ENCODE measurements at places on chromosomes 1 and 21.

DNA sequence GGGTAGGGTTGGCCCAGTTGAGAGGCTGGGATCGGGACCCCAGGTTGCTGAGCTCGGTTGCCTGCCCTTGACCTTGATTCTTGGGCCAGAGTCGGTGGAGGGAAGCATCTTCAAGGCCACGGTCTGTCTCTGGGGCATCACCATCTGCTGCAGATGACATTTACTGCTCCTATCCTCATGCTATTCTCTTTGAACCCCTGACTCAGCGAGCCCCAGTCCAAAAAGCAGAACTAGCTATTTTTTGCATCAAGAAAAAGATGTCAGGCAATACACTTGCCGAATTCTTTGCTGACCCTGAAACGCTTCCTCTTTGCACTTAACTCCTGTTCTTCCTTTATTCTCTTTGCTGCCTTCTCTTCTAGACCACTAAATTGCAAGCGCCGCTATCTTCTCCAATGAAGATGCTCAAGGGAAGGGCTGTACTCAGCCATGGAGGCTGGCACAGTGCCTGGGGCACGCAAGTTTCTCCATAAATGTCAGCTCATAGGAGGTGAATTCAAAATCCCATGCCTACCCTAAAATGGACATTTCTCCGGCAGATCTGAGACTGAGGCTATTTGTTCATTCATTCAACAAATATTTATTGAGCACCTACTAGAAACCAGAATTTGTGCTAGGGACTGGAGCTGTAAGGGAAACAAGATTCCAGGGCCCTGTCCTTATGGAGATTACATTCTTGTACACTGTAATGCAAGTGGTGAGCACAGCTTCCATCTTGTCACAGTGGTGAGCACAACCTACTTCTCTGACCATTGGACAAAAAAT, 20.5 kb upstream of the CAPZB start:
- DNase-seq = peak; percentile 86

GRCh38 chr1:31679676-31680230, 24.1 kb downstream of the COL16A1 start:
- DNase-seq = no peak

DNA sequence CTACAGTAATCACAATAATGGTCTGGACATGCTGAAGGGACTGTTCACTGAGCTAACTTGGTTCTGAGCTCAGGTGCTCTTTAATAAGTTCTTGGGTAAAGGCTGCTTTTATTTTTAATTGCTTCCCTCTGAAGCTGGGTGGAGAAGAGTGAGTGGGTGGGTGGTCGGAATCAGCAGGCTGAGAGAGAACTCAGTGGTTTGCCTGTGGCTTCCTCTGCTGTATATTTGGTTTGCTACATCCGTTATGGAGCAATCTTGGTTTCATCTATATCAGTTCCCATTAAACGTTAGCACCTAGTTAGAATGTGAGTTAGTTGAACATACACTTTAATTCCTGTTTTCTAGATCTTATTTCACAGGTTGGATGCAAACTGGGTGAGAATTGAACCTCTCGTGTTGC, 23.3 kb downstream of the CNIH4 start:
- peak; percentile 69 for DNase-seq

DNA sequence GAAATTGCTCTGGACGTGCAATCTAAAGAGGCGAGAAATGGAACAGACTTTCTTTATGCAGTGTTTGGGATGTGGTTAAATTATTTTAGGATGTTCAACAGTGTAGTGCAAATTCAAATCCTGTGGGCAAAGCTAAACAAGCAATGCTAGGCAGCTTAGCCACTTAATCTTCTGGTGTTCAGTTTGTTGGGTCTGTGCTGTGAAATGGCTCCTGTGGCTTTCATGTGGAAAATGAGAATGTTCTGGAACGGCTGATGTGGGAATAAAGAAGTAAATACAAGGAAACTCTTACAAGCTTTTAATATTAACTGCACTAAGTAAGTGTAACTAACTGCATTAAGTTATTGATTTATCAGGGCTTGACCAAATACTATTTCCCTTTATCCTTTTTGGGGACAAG, 766.6 kb downstream of the ADGRL2 start:
- no peak for DNase-seq

DNA sequence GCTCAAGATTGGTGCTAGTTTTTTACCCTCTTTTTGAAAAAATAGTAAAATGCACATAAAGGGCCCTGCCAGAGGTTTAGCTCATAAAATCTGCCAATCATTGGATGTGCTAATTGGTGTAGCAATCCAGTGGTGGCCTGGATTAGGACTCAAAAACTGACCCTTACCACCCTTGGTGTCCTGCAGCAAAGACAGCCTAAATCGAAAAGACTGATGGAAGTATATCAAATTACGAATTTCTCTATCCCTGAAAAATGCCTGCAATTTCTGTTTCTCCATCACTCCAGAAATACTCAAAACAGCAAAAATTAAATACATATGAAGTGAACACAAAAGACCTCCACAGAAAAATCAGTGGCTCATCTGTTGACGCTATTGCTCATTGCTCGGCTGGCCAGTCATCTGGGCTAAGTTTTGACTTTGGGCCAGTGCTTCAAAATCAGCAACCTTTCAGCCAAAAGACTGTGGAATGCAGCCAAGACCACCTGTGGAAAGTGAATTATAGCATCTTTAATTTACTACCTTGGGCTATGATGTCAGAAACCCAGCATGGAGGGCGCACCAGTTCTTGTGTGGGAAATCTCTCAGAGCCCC, 30.0 kb downstream of the WLS start:
- DNase-seq = no peak

DNA sequence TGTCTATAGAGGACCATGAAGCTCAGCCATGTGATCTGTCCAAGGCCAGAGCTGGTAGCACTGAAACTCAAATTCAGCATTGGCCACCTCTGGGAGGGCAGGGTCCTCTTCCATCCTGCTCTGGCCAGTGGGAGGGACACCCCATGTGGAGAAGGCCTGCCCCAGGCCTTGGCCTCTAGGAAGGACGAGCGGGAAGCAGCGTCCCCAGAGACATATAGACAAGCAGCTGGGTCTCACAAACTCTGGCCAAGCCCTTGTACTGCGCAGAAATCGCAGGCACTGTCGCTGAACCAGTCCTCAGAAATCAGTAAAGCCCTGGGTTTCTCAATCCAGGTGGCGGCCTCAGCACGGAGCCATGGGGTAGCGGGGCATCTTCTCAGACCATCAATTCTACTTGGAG, 180.7 kb downstream of the HIVEP3 start:
- DNase-seq = no peak

DNA sequence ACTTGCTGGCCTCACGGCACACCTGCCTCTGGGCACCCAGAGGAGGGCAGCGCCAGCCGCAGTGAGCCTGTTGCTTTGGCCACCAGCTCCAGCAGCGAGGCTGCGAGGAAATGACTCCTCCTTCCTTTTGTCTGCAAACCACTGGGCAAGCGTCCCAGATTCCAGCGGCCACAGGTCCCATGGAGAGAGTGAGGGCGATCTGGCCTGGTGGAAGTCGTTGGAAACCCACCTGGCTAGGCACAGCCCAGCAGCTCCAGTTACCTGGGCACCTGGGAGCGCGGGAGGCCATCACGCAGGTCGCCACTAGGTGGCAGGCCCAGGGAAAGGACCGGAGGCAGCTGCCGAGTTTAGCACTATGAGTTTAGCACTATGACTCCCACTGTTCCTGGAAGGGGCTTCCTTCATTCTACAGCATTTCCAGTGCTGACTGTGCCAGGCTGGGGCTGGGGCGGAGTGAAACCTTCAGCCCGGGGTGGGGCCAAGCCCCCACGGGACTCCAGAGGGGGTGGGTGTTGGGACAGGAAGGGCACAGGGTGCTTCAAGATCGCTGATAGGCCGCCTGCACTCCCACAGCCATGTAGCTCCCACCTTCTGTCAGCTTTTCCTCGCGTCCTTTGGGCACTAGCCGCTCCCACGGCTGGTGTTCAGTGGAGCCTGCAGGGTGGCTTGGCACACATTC, 1.1 kb upstream of the ESPN start:
- DNase-seq = no peak

- no peak for DNase-seq
These were observed 4.0 kb upstream of the SLC25A34 start for GRCh38 chr1:15731735-15732685.

GRCh38 chr1:153251562-153251961, 7.9 kb upstream of the LORICRIN start:
- no peak for DNase-seq

DNA sequence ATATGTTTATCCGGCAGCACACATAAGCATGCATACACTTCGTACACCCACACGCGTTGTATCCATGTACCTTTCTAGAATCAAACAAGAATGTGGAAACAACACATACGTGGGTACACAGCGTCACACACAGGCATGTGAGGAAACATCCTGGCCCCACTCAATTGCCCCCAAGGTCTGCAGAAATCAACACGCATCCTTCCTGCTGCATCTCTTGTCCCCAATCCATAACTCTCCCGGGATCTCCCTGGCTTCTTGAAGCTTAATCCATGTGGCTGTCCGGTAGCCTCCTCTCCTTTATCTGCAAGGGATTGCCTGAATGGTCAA, 5.5 kb upstream of the TBX15 start:
- no peak for DNase-seq

DNA sequence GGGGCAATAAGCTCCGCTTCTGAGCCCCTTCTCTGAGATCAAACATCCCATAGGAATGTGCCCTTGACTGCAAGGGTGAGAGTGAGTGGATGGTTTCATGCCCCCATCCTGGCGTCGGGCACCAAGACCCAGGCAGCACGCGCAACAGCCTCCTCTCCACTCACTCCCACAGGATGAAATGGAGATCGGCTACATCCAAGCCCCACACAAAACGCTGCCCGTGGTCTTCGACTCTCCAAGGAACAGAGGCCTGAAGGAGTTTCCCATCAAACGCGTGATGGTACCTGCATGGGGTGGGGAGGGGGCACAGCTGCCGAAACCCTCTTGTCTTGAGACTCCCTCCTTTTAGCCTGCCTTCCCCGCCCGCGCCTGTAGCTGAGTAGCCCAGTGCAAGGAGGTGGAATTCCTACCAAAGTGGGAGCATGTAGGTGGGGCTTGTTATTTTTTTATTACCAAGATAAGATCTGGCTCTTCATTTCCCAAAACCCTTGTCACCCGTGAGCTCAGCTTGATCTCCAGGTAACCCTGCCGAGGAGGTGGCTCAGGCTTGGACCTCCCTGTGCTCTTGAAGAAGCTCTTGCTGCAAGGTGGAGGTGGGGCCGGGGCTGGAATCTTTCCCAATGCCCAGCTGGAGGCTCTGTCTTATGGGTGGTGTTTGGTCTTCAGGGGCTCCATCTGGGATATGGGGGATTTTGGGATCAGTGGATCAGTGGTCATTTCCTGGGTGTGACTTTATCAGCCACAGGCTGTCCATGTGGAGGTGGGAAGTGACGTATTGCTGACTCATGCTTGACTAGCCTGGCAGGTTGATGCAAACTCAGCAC, 24.0 kb upstream of the PADI6 start:
- DNase-seq = peak; percentile 17

GRCh38 chr1:9380711-9381110, 88.0 kb downstream of the SPSB1 start:
- no peak for DNase-seq

DNA sequence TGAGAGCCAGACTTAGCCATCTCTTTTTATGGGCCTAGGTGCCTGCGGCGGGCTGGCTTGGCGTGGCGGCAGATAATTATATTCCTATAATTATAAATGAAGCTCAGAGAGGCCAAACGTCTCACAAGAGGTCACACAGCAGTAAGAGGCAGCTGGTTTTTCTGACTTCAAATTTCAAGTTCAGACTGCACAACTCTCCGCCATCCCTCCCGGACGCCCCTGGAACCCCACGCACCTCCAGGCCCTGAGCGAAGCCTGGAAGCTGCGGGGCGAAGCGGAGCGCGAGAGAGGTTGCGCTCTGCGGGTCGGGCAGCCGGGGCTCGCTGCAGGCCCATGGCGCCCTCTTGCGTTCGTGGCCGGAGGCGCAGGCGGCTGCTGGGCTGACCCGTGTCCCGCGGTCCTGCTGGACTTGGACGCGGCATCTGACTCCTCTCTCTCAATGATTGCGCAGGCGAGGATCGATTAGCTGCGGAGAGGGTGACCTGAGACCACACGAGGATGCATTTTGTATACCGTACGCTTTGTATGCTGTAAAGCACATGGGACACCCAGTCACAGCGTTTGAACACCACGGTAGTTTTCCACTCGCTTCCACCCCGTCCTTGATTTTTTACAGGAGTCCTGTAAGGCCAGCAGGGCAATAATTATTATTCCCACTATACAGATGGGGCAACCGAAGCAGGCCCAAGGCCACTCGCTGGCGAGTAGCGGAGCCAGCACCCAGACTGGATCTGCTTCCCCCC, 272.7 kb downstream of the FOXD2 start:
- DNase-seq = peak; percentile 35

DNA sequence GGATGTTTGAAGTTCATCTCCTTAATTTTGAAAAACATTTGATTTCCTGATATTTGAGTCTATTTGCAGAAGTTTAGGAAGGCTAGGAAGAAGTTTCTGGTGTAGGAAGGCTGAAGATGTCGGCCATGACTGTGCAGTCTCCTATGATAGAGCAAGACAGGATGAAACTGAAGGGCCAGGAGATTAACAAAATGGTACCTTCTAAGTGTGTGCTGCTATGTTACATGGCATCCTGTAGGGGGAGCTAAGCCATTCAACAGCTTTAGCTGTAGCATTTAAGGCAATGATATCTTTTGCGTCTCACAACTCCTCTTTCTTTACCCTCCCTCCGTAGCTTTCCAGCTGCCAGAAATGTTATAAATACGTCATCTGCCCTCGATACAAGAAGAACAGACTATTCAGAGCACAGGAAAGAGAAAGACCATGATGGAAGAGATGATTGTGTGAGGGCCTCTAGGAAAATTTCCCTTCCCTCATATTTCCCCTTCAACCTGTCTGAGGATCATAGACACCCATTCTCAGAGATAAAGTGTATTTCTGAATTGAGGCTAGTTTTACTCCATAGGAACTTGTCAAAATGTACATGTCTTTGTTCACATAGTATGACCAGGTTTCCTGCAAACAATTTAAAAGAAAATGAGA, 61.1 kb downstream of the XCL1 start:
- DNase-seq = peak; percentile 14

DNA sequence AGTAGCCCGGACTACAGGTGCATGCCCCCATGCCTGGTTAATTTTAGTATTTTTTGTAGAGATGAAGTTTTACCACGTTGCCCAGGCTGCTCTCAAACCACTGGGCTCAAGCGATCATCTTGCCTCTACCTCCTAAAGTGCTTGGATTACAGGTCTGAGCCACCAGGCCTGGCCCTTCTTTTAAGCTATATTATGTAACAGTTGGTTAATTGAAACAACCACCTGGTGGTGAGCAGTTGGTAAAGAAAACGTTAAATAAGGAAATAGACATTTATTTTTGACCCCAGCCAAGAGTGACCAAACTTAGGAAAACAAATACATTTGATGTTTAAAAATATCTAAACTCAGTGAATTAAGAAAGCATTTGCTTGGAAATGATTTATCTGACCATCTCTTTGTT, 12.1 kb upstream of the PDC start:
- no peak for DNase-seq

All from inflammatory macrophage treated with lipopolysaccharide for 1 hour (primary cell).